ENCODE measurements at places on chromosomes 11 and 22. TPM values are rescaled to one million over a fixed set of nuclear protein-coding genes. Genes with fewer than 3 reads are reported as not detected.

DNA sequence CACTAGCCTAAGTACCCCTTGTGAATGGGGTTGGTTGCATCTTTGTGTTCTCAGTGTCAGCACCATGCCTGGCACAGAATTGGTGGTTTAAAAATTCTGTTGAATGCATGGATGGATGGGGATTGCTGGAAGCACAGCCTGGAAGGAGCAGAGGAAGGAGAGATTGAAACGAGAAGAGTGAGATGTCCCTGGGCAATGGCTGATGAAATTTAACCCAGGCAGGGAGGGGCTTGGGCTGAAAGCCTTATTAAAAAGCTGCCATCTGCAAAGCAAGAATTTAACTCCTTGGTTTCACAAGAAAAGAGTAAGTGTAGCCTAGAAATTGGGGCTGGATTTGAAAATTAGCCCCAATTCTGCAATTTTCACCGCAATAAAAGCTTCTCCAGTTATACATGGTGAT, 126.7 kb downstream of the TEAD1 start:
- DNase-seq: no peak
- H3K4me1 ChIP-seq: peaks cover 29% of the 10 kb centered on the region
- no peak overlapping the region for H3K27ac ChIP-seq
- H3K27me3 ChIP-seq: no peaks in the 10 kb centered on the region
- no peaks in the 10 kb centered on the region for H3K36me3 ChIP-seq
- H3K4me3 ChIP-seq: peak overlapping the region; percentile 7

DNA sequence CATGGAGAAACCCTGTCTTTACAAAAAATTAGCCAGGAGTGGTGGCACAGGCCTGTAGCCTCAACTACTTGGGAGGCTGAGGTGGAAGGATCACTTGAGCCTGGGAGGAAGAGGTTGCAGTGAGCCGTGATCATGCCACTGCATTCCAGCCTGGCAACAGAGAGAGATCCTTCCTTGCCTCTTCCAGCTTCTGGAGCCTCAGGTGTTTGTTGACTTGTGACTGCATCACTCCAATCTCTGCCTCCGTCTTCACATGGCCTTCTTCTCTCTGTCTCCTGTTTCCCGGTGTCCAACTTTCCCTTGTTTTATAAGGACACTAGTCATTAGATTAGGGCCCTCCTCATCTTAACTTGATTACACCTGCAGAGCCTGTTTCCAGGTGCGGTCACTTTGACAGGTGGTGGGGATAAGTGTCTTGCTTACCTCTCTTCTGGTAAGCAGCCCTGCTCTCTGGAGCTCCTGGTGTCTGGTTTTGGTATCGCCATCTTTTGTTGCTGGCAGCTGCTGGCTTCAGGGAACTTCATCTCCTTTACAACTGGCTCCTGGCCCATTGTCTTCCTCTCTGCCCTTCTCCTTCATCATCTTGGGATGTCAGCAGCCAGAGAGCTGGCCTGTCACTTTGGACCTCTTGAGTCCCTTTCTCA, 8.2 kb upstream of the USP2 start:
- H3K36me3 ChIP-seq: no peaks in the 10 kb centered on the region
- DNase-seq: peak; percentile 83
- H3K27me3 ChIP-seq: no peaks in the 10 kb centered on the region
- no peak overlapping the region for H3K4me3 ChIP-seq
- H3K27ac ChIP-seq: no peak overlapping the region

- peaks cover 6% of the 10 kb centered on the region for H3K4me1 ChIP-seq
- no peak overlapping the region for H3K27ac ChIP-seq
- DNase-seq: no peak
- H3K36me3 ChIP-seq: no peaks in the 10 kb centered on the region
- H3K4me3 ChIP-seq: no peak overlapping the region
Observed at GRCh38 chr11:36210529-36210928, 78.7 kb downstream of the COMMD9 start.

- no peaks in the 10 kb centered on the region for H3K27me3 ChIP-seq
- H3K4me3 ChIP-seq: no peak overlapping the region
- no peak for DNase-seq
- H3K36me3 ChIP-seq: peaks cover 2% of the 10 kb centered on the region
- peaks cover 4% of the 10 kb centered on the region for H3K4me1 ChIP-seq
- H3K27ac ChIP-seq: no peak overlapping the region
Observed at GRCh38 chr11:12876988-12877387, 132.1 kb upstream of the RASSF10 start.

- no peaks in the 10 kb centered on the region for H3K36me3 ChIP-seq
- H3K4me1 ChIP-seq: no peaks in the 10 kb centered on the region
- H3K27me3 ChIP-seq: peaks cover under 1% of the 10 kb centered on the region
Observed at GRCh38 chr11:1742371-1742770, 8.0 kb downstream of the IFITM10 start.

OR6Q1 gene
- total RNA-seq: not detected

Measured in H1 (cell line).